Hematopoietic multipotent progenitor cell treated with erythropoietin and hydrocortisone succinate and interleukin-3 and kit ligand, for 17 days (in vitro differentiated cells): ENCODE measurements at places on chromosomes 2 and 18.

GRCh38 chr2:169091256-169091655, 21.9 kb downstream of the DHRS9 start:
- DNase-seq = no peak

DNA sequence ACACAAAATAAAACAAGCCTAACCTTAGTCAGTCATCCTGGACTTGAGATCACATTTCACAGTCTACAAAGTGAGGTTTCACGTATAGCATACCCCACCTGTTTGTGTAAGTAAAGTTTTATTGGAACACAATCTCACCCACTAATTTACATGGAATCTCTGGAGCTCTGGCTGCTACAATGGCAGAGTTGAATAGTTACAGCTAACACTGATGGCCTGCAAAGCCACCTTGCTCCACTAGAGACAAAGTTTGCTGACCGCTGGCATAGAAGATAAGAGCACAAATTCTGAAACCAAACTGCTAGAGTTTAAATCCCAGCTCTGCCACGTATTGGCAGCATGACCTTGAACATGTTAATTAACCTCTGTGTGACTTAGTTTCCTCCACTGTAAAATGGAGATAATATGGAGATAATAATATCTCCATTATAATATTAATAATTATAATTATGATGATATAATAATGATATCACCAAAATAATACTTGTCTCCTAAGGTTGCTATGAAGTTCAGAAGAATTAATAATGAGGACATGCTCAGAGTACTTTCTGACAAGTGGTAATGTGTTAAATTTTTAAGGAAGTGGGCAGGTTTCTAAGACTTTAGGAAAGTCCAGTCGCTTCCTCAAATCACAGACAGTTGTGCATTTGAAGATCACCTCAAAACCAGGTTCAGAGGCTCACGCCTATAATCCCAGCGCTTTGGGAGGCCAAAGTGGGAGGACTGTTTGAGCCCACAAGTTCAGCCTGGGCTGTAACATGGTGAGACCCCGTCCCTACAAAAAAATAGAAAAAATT, 204.6 kb downstream of the SH3RF3 start:
- DNase-seq = no peak

- no peak for DNase-seq
Observed at GRCh38 chr2:139495851-139496250, 715.7 kb upstream of the NXPH2 start.

DNA sequence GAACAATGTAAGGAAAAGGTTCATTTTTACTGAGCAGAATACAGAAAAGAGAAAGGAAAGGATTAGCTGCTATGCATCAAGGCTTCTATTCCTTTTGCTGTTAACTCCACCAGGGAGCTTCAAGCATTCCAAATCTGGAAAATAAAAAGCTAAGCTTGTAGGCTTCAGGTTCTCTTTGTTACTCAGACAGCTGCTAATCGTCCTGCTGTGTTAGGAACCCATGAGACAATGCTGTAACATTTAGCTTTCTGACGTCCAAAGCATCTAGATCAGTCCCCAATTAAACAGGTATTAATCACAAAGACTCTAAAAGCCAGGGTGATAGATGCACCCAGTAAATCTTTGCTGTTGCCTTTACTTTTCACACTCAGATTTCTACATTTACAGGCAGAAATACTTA, 103.8 kb downstream of the EPHA4 start:
- DNase-seq = no peak

DNA sequence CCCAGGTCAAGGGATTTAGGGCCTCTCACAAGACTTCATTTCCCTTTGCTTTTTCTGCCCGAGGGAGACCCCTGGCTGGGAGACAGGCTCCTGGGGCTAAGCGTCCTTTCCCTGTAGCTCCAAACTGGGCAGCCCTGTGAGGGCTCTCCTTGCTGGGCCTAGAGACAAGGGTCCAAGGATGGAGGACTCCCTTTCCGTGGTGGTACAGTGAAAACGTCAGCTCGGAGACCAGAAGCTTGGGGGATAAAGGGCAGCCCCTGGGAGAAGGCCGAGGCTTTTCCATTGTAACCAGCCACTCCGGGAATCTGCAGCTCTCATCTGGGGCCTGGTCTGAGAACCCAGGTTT, 2.3 kb downstream of the SIX2 start:
- no peak for DNase-seq

GRCh38 chr18:67731851-67732250, 215.3 kb upstream of the DSEL start:
- DNase-seq = no peak
